ENCODE measurements at places on chromosomes 4 and X. TPM values are rescaled to one million over a fixed set of nuclear protein-coding genes. Genes with fewer than 3 reads are reported as not detected.

DNA sequence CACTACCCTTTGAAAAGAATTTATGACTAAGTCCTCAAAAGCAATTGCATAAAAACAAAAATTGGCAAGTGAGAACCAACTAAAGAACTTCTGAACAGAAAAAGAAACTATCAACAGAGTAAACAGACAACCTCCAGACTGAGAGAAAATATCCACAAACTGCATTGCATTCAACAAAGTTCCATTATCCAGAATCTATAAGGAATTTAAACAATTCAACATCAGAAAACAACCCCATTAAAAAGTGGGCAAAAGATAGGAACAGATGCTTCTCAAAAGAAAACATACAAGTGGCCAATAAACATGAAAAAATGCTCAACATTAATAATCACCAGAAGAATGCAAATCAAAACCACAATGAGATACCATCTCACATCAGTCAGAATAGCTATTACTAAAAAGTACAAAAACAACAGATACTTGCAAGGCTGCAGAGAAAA, 130.2 kb downstream of the GASK1B start:
- no peak for DNase-seq
- no peaks in the 10 kb centered on the region for H3K36me3 ChIP-seq
- H3K4me3 ChIP-seq: no peak overlapping the region
- H3K4me1 ChIP-seq: no peaks in the 10 kb centered on the region

Gene KLB
- 0.03 TPM for polyA plus RNA-seq

DNA sequence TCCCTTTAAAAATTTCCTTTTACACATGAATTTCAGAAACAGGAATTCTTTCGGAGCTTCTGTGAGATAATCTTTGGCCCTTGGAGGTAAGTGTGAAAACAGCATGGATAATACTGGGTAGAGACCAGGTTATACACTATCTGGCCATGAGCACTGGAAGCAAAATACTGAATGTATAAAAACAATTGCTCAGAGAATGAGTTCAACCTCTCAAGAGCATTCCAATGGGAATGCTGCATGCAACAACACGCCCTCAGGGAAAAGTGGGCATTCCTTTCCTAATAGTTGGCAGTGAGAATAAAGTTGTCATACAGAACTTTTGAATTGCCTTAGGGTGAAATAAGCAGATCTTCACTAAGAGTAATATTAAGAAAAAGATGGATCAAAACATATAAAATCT, 574.8 kb upstream of the DIPK2B start:
- no peak for DNase-seq
- H3K4me1 ChIP-seq: no peaks in the 10 kb centered on the region
- no peak overlapping the region for H3K27ac ChIP-seq
- H3K36me3 ChIP-seq: no peaks in the 10 kb centered on the region
- peaks cover 31% of the 10 kb centered on the region for H3K27me3 ChIP-seq

DNA sequence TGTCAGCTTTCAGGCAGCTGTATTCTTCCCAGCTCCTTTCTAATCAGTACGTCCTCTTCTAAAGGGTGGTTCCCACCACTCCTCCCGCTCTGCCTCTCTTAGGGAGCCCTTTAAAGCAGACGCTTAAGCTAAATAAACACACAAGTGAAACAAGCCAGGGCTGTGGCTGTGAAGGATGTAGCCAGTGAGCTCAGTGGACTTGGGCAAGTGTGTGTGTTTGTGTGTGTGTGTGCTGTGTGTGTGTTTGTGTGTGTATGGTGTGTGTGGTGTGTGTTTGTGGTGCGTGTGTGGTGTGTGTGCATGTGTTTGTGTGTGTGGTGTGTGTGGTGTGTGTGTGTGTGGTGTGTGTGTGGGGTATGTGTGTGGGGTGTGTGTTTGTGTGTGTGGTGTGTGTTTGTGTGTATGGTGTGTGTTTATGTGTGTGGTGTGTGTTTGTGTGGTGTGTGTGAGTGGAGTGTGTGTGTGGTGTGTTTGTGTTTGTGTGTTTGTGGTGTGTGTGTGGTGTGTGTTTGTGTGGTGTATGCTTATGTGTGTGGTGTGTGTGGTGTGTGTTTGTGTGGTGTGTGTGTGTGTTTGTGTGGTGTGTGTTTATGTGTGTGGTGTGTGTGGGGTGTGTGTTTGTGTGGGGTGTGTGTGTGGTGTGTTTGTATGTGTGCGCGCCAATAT, 283.3 kb downstream of the PTTG2 start:
- H3K4me3 ChIP-seq: no peak overlapping the region
- H3K27ac ChIP-seq: no peak overlapping the region
- no peak for DNase-seq
- H3K4me1 ChIP-seq: no peaks in the 10 kb centered on the region

Data from psoas muscle (tissue), 8 donors.